ENCODE measurements at places on chromosomes 6 and 20. TPM values are rescaled to one million over a fixed set of nuclear protein-coding genes. Genes with fewer than 3 reads are reported as not detected.

Gene ANKRD66
- total RNA-seq = not detected

Gene SCUBE3
- 153 TPM for total RNA-seq

Gene TRIM31
- total RNA-seq = not detected

Gene RGS17
- total RNA-seq = 13.9 TPM

Gene RSPO4
- total RNA-seq = not detected

Gene PTCHD4
- 4.4 TPM for total RNA-seq

Gene IRF4
- total RNA-seq = not detected

Gene POU5F1
- total RNA-seq = 1.3 TPM

Gene TIAM2
- total RNA-seq = 5.0 TPM

Gene TAP2
- total RNA-seq = 19.5 TPM

Gene MYT1
- not detected for total RNA-seq

Gene NKX2-4
- not detected for total RNA-seq

Gene C6orf58
- total RNA-seq = not detected

Gene SESN1
- 27.7 TPM for total RNA-seq

Gene EEF1E1
- total RNA-seq = 31.3 TPM

Gene SLC26A8
- 0.07 TPM for total RNA-seq

Gene NKAIN4
- total RNA-seq = not detected

Gene SCRT2
- total RNA-seq = not detected

Gene ENPP5
- 3.6 TPM for total RNA-seq

Gene PNLDC1
- total RNA-seq = 0.20 TPM

Gene DEFB124
- total RNA-seq = not detected

Gene UBE2J1
- total RNA-seq = 26.3 TPM

Gene XPO5
- 36.7 TPM for total RNA-seq

Gene SIGLEC1
- total RNA-seq = not detected

Gene SAMD5
- 0.85 TPM for total RNA-seq

Gene GUCA1A
- total RNA-seq = not detected

Gene MCUR1
- 8.5 TPM for total RNA-seq

Gene BMP7
- total RNA-seq = not detected

Gene OR2H2
- not detected for total RNA-seq

Gene CYP39A1
- 0.78 TPM for total RNA-seq

Gene FAM229B
- total RNA-seq = 21.2 TPM

Gene OR12D3
- not detected for total RNA-seq

Gene PLA2G7
- total RNA-seq = not detected

Gene SMPDL3A
- total RNA-seq = 14.0 TPM

Gene GSTA3
- total RNA-seq = not detected

Gene ERMARD
- 21.5 TPM for total RNA-seq

Gene ATP6V1G2
- total RNA-seq = 4.3 TPM

Gene CRNKL1
- 27.4 TPM for total RNA-seq

Gene PTCRA
- total RNA-seq = not detected

Gene CFB
- 49.7 TPM for total RNA-seq

Gene PAK5
- total RNA-seq = 0.03 TPM

Gene C6orf141
- total RNA-seq = not detected

Gene BTN1A1
- not detected for total RNA-seq

Gene CDH26
- total RNA-seq = 0.59 TPM

Gene EZR
- total RNA-seq = 67.6 TPM

Gene PREP
- 33.2 TPM for total RNA-seq

Gene MYB
- 0.33 TPM for total RNA-seq

Gene SLC35D3
- not detected for total RNA-seq

Gene TMC2
- not detected for total RNA-seq

Measured in smooth muscle cell of the pulmonary artery (primary cell).